ENCODE measurements at places on chromosomes 12 and 14. TPM values are rescaled to one million over a fixed set of nuclear protein-coding genes. Genes with fewer than 3 reads are reported as not detected.

MYG1 gene
- polyA plus RNA-seq, result 78.3 TPM

AHNAK2 gene
- polyA plus RNA-seq, result 6.6 TPM

CLEC9A gene
- polyA plus RNA-seq, result not detected

C1S gene
- 329 TPM for polyA plus RNA-seq

DTX3 gene
- 18.7 TPM for polyA plus RNA-seq

IFNG-AS1 gene
- not detected for polyA plus RNA-seq

PRH2 gene
- 0.18 TPM for polyA plus RNA-seq

PRR13 gene
- polyA plus RNA-seq, result 66.4 TPM

GPR84 gene
- not detected for polyA plus RNA-seq

RFLNA gene
- polyA plus RNA-seq, result 0.05 TPM

GLT1D1 gene
- polyA plus RNA-seq, result not detected

TRMT61A gene
- polyA plus RNA-seq, result 6.2 TPM

NTF3 gene
- 12.5 TPM for polyA plus RNA-seq

HOXC12 gene
- polyA plus RNA-seq, result 0.05 TPM

DIO3 gene
- polyA plus RNA-seq, result not detected

RNFT2 gene
- polyA plus RNA-seq, result 1.2 TPM

PARPBP gene
- polyA plus RNA-seq, result 6.4 TPM

SALL2 gene
- polyA plus RNA-seq, result 7.2 TPM

HOXC6 gene
- polyA plus RNA-seq, result 5.9 TPM

KRT77 gene
- not detected for polyA plus RNA-seq

WIF1 gene
- not detected for polyA plus RNA-seq

CLSTN3 gene
- 19.2 TPM for polyA plus RNA-seq

TC2N gene
- polyA plus RNA-seq, result 0.05 TPM

RTL1 gene
- not detected for polyA plus RNA-seq

PTCSC3 gene
- not detected for polyA plus RNA-seq

KRT4 gene
- polyA plus RNA-seq, result 0.06 TPM

LTB4R gene
- 2.5 TPM for polyA plus RNA-seq

METTL1 gene
- 42.8 TPM for polyA plus RNA-seq

SLC17A8 gene
- not detected for polyA plus RNA-seq

TAS2R13 gene
- not detected for polyA plus RNA-seq

CYP27B1 gene
- polyA plus RNA-seq, result 0.76 TPM

KRT83 gene
- polyA plus RNA-seq, result 0.07 TPM

IL22 gene
- not detected for polyA plus RNA-seq

PTPRO gene
- polyA plus RNA-seq, result 0.60 TPM

TTC9 gene
- polyA plus RNA-seq, result 0.32 TPM

STAB2 gene
- not detected for polyA plus RNA-seq

OTX2 gene
- not detected for polyA plus RNA-seq

SCARB1 gene
- polyA plus RNA-seq, result 12.6 TPM

KRT74 gene
- not detected for polyA plus RNA-seq

MORN3 gene
- 0.39 TPM for polyA plus RNA-seq

GDF3 gene
- not detected for polyA plus RNA-seq

ZDHHC22 gene
- not detected for polyA plus RNA-seq

RD3L gene
- polyA plus RNA-seq, result not detected

ENO2 gene
- polyA plus RNA-seq, result 29.7 TPM

AMN gene
- polyA plus RNA-seq, result 0.17 TPM

KLRB1 gene
- not detected for polyA plus RNA-seq

SUDS3 gene
- 16.2 TPM for polyA plus RNA-seq

PTPN6 gene
- polyA plus RNA-seq, result 0.27 TPM

AKAP3 gene
- polyA plus RNA-seq, result 0.98 TPM

SLCO1A2 gene
- not detected for polyA plus RNA-seq

DCD gene
- not detected for polyA plus RNA-seq

TESPA1 gene
- polyA plus RNA-seq, result not detected

NGB gene
- not detected for polyA plus RNA-seq

SLC5A8 gene
- not detected for polyA plus RNA-seq

MYO1H gene
- polyA plus RNA-seq, result not detected

PPP2R5C gene
- 55.8 TPM for polyA plus RNA-seq

CLEC1B gene
- polyA plus RNA-seq, result not detected

TAS2R20 gene
- polyA plus RNA-seq, result 0.64 TPM

DPPA3 gene
- polyA plus RNA-seq, result not detected
